ENCODE measurements at places on chromosomes 6 and 20.

DNA sequence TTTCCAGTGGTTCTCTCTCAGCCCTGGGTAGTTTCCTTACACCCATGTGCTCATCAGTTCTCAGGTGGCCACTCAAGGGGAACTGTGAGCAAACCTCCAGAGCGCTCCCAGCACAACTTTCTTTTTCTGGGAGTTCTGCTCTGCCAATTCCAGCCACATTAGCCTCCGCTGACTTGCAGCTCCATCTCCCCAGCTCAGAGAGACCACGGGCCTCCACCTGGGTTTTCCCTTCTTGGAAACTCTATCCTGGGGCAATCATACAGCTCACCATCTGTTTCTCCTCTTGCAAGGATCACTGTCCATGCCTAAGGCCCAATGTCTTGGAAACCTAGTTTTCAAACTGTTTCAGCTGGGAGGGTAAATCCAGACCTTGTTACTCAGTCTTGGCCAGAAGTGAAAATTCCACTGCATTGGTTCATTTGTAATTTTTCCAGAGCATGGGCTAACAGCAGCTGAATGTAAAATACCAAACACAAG lies 129.9 kb downstream of the EYA2 start:
- DNase-seq: no peak

DNA sequence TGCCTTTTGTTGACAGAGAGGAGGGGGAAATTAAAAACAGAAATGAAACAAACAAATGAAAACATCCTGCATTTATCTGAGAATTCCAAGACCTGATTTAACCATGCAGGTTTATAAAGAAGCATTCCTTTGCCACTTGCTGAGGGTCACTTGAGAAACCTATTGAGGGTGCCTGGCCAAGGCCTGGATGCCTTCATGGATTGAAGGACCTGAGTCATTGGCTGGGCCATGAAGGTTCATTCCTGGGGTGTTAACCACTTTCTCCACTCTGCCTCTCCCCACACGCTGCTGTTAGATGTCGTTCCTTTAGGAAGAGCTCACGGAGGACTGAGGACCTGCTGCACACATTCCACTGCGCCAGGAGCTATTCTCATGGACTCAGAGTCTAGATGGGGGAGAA lies 49.7 kb downstream of the DAAM2 start:
- no peak for DNase-seq

DNA sequence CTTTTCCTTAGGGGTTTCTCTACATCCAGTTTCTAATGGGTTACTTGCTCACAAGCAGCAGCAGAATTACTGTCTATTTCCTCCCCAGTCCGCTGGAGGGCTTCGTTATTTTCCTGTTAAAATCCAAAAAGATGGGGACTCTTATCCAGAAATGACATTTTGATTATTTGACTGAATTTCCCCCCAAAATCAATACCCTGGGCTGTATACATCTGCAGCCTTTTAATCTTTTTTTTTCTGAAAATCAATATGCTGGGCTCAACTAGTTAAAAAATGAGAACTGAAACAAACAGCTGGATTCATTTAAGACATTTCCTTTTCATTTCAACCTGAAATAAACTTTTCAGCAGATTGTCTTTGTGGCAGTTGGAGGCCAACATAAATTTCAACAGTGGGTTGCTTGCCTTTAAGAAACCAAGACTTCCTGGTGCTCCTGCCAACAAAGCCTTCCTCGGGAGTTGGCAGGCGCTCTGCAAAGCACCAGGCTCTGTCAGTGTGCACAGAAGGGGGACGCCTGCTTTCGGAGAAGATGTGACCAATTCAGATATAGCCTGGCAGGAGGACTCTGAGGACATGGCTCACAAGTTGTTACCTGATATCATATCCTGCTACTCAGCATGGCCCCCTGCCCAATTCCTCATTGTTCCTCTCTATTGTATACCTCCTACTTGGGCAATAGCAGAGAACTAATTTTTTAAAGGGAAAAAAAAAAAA lies 204.7 kb upstream of the ARG1 start:
- DNase-seq: no peak

DNA sequence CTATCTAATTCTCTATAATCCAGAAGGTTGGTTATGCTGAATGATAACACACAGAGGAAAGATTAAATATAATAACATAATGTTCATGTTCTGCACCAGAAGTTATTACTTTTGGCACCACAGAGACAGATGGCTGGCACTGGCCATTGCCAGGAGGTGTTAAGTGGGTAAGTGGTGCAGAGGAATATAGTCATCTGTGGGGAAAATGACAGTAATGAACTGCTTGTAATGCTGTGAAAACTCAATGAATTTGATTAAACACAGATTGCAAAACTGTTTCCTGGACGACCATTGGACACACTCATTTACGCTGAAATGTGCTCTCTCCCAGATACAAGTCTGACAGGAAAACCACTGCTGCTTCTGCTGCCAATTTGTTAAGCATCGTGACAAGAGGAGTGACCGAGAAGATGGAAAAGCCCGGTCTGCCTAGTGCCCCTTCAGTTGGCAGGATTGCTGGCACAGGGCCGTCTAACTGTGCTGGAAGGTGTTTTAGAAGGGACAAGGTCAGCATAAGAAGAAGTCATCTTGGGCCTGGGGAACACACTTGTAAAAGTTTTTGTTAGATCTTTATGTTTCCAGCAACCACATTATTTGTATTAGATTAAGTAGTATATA lies 567.4 kb downstream of the CBLN4 start:
- no peak for DNase-seq

DNA sequence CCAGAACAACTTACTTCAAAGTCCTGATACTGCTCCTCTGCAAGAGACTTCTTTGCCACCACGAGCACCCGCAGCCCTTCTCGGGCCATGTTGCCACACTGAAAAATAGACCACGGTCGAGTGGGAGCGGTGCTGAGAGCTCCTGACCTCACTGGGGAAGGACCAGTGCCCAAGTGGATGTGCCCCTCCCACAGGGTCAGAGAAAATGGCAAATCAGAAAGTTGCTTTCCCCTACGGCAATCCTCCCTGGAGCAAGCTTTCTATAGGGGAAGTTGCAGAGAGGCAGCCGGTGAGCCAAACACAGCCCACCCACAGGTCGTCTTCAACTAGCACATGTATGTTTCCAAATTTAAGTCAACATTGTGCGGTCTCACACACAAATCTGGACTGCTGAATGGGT lies 85.1 kb upstream of the NFATC2 start:
- no peak for DNase-seq

DNA sequence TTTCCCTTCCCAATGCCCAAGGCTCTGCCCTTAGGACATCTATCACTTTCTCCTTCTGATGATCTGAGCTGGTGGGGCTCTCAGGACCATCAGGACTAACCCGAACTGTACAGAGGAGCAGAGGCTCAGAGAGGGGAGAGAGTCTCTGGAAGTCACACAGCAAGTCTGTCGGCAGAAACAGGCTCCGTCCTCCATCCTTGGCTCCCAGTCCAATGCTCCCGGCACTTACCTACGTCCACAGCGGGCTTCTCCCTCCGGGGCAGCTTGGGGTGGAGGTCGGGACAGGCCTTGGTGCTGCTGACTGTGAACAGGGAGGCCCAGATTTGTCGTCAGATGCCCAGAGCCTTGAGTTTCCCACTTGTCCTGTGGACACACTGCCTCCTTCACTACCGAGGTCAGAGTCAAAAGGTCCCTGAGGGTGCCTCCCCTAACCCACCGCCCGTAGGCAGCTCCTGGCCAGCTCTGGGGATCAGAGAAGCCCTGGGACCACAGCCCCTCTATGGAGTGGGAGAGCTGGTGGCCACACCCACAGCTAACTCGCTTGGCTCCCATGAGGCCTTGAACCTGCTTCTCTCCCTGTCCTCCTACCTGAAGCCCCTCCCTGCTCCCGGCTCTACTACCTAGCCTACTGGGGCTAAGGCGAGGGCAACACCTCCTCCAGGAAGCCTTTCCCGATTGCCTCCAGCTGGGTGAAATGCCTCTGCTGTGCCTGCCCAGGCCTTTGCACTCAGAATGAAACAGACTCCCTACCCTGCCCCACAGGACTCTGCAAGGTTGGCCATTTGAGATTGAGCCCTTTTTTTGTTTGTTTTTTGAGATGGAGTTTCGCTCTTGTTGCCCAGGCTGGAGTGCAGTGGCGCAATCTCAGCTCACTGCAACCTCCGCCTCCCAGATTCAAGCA lies 22.6 kb downstream of the VSTM2L start:
- DNase-seq: no peak

DNA sequence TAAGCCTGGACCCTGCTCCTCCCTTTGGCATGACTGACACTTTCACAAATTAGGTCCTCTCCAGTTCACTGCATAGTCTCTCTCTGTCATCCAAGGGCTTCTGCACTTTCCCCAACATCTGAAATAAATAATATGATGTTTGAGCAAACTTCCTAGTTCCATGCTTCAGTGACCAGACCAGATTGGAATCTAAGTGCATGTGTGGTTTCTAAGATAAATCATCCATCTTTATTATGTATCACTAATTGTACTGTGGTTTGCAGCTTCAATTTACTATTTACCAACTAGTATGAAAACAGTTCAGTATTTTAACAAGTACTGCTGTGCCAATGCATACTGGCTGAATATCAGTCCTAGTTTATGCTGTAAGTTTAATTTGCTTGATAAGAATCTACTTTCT lies 18.7 kb downstream of the SESN1 start:
- no peak for DNase-seq

DNA sequence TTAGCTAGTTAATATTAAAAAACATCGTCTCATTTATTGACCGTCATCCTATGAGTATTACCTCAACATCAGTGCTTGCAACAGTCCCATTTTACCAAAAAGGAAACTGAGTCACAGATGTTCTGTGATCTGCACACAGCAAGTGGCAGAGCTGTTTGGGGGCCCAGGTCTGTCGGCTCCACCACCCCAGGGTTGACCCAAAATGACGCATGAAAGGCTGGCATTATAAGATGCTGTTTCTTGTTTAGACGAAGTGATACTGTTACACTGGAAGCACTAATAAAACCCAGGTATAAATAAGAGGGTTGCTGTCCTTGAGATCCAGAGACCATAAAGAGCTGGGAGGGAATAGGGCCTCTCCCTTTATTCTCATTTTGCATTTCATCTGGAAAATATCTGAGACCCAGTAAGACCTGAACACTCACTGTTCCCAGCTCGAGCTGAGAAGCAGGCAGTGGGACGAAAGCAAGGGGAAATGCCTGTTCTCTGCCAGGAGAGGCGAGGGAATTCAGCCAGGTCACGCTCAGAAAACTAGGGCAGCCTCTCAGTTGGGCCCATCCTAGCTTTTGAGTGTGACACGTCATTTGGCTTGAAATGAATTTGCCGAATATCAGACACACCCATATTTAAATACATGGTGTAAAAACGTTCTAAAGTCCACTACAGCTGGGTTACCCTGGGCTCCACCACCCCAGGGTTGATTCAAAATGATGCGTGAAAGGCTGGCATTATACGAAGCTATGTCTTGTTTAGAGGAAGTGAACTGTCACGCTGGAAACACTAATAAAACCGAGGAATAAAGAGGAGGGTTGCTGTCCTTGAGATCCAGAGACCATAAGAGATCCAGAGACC lies 1.4 kb upstream of the MICAL1 start:
- DNase-seq: no peak

DNA sequence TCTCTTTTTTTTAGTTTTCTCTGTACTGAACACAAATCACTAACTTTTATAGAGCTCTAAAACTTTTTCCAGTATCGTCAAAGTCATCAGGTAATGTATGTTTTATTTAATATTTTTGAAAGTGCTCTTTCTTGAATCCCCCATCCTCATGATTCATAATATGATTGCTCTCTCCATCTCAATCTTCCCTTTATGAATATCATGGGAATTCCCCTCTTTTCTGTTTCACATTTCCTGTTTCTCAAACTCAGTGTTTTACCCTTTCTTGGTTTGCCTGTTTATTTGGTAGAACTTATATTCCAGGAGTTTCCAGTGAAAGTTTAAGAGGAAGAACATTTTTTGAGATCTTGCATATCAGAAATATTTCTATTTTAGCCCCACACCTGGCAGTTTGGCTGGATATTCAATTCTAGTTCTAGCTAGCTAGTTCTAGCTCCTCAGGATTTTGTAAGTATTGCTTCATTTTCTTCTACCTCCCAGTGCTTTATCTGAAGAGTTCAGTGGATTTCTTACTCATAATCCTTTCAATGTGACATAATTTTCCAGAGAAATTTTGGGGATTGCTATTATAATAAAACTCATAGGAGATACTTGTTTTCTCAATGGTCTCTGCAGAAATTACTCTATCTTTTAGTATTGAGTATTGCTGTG lies 6.1 kb upstream of the C6orf58 start:
- no peak for DNase-seq

DNA sequence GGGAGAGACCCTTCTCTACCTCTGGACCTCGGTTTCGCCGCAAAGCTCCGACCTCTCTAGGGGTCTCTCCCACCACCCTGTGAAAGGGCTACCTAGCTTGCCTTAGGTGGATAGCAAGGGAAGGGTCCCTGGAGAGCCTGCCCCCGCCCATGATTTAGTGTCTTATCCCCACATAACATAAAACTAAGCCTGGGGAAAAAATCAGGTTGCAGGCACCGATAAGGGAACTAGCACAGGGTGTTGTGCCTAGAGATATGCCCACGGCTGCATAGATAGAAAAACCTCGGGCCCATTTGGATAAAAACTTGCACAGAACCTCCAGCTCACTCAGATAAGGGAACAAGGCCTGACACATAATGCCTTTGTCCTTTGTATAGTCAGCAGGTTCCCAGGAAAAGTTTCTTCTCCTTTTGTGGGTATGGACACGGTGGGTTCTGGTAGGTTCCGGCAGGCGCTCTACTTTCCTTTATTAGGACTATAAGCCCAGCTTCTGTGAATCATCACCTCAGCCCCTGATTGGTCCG lies 846 bp downstream of the ZSCAN31 start:
- no peak for DNase-seq

DNA sequence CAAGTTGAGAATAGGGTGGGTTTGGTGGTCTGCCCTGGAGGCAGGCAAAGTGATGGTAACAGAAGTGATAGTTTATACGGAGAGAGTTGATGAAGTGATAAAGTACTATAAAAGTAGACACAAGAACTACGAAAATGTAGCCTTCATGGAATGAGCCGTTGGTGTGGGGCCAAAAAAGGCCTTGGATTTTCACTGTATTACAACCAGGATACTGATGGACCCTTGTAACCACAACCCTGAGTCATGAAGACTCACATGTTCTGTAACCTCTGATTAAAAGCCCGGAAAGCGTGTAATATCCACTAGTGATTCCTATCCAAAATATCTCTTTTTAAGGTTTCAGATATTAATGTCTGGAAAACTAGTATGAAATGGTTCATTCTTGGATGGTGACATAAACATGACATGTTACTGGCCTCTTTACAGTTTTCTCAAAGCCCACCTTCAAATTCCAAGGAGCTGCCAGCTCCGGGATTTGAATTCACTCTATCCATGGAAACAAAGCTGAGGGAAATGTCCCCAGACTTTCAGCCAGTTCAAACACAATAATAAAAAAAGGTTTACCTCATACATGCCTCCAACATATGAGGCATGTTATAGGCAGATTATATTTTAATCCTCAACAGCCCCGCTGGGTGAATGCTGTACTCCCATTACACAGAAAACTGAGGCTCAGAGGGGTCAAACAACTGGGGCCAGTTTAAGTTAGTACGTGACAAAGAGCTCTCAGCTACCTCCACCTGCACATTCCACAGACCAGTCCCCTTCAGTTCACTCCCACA lies 55.4 kb downstream of the MRPL14 start:
- DNase-seq: no peak

GRCh38 chr6:150320442-150320841 lies 48.4 kb upstream of the IYD start:
- no peak for DNase-seq

- DNase-seq: no peak
Measured at GRCh38 chr6:38056361-38056760, 236.8 kb downstream of the ZFAND3 start.

Measured in activated CD8-positive, alpha-beta memory T cell treated with anti-CD3 and anti-CD28 coated beads for 48 hours (primary cell).